ENCODE measurements at places on chromosomes 7 and 10.

DNA sequence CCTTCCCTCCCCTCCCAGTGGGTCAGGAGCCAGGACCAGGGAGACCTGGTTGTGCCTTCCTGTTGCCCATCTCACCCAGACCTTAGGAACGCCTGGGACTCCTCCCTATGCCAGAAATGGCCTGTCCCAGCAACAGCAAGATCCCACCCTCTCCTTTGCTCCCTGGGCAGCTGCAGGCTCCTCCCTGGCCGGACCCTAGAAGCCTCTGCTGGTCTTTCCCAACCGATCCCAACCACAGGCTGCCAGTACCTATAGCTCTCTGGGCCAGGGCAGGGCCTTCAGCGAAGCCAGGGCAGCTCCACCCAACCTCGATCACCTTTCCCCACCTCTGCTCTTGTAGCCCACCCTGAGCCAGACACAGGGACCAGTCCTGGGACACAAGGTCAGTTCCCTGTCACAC, 21.9 kb downstream of the LDB3 start:
- DNase-seq: no peak

- DNase-seq: no peak
Measured at GRCh38 chr10:75722609-75723008, 291.2 kb downstream of the LRMDA start.

- peak; percentile 2 for DNase-seq
Measured at GRCh38 chr7:38796626-38797501, 112.1 kb downstream of the VPS41 start.

- DNase-seq: no peak
Measured at GRCh38 chr7:16317406-16317805, 103.9 kb downstream of the CRPPA start.

- no peak for DNase-seq
Measured at GRCh38 chr7:80665526-80665925, 27.1 kb downstream of the CD36 start.

Data from activated CD8-positive, alpha-beta memory T cell treated with anti-CD3 and anti-CD28 coated beads for 48 hours (primary cell).